Epithelial cell of prostate (primary cell): ENCODE measurements at places on chromosomes 2 and 18.

GRCh38 chr2:177688844-177689243, 296.3 kb downstream of the AGPS start:
- DNase-seq: no peak

- no peak for DNase-seq
Measured at GRCh38 chr2:240816584-240817495, 3.2 kb downstream of the KIF1A start.

DNA sequence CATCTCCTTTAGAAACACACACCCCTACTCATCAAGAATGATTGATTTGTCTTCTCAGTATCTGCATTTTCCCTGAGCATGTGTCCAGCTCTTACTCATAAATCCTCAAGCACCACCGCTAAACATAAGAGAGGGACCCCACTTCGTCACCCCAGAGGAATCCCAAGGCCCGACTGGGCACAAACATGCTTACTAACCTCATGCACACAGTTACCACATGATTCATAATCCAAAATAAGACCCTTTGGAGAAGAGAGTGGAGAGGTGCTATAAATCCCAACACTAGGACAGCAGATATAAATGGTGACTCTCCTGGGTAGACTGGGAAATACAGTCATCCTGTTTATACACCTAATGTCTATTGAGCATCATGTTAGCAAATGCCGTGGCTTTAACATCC, 843.2 kb upstream of the ID2 start:
- DNase-seq: no peak

DNA sequence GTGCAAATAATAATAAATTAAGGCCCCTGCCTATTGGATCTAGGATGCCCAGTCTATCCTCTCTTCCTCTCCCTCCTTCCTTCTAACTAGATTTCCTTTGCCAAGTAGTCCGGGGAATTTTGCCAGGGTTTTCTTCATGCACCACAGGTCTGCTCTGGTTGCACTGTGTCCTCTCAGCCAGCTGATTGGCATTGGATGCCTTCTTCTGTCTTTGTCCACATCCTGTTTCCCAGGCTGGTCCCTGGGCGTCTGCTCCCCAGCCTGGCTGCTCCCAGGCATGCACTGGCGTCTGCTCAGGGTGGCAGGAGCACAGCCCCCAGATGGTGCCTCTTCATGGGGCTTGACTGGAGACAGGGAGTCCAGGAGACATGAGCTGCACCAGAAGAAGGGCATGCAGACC, 66.4 kb downstream of the GALR1 start:
- DNase-seq: no peak

DNA sequence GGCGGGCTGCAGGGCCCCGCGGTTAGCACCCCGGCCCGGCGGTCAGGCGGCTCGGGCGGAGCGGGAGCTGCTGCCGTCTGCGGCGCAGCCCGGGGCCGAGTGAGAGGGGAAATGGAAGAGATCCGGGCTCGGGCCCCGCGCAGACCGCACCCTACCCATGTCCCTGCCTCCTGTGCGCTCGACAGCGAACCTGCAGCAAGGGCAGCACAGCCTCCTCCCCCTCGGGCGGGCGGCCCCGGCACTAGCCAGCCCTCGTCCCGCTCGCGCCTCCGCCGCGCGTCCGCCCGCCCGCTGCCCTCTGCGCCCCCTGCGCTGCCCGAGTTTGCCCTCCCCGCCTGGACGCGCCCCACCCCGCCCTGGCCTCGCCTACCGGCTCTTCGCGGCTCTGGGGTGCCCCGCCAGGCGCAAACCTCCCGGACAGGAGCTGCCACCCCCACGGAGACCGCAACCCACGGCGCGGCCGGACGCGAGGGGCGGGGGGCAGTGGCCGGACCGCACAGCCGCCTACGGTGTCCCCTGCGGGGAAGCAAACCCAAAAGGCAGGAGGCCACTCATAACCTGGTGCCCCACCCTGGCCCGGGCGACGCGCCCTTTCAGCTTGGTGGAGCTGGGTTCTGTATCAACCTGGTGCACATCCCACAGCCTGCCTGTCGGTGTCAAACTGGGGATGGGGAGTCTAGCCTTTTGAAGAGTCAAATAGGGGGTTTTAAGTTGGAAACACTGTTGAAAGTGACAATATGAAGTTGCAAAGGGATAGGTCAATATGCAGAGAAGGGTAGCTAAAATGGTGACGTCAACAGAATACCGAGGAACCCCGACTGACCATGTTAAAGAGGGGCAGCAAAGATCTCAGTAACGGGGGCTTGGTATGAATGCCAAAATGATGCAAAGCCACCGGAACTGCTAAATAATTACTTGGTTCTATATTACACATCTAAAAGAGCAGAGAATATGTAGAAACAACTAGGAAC, at the start of gene IHH:
IHH (minus strand) TSS at position 101 of the 971 bp plus-strand sequence. CDS start 454 bp downstream, outside the sequence.
- no peak for DNase-seq
